ENCODE measurements at places on chromosomes 13 and 19.

- peak; percentile 64 for DNase-seq
These were observed 565.1 kb downstream of the LIG4 start for GRCh38 chr13:107650081-107650701.

DNA sequence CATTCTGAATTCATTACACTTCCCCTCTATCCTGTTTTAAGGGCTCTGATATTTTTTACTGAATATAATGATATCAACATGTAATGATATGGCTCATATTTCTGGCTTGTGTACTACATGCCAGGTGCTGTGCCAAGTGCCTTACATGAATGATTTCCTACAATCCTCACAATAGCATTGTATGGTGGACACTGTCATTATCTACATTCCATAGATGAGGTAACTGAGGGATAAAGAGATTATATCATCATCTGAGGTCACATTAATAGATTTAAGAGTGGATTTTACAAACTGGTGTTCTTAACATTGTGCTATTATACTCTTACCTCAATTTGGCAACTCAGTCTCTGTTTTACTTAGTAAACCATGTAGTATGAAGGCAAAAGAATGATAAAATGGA is 502.0 kb downstream of the LIG4 start:
- DNase-seq: no peak

GRCh38 chr19:906480-906879 is 6.5 kb downstream of the R3HDM4 start:
- DNase-seq: no peak

GRCh38 chr13:80054806-80055205 is 286.1 kb downstream of the SPRY2 start:
- no peak for DNase-seq

GRCh38 chr13:111881700-111882099 is 185.2 kb upstream of the SOX1 start:
- DNase-seq: no peak

- DNase-seq: peak; percentile 69
These were observed 11.3 kb upstream of the ZBTB7A start for GRCh38 chr19:4077800-4078684.

DNA sequence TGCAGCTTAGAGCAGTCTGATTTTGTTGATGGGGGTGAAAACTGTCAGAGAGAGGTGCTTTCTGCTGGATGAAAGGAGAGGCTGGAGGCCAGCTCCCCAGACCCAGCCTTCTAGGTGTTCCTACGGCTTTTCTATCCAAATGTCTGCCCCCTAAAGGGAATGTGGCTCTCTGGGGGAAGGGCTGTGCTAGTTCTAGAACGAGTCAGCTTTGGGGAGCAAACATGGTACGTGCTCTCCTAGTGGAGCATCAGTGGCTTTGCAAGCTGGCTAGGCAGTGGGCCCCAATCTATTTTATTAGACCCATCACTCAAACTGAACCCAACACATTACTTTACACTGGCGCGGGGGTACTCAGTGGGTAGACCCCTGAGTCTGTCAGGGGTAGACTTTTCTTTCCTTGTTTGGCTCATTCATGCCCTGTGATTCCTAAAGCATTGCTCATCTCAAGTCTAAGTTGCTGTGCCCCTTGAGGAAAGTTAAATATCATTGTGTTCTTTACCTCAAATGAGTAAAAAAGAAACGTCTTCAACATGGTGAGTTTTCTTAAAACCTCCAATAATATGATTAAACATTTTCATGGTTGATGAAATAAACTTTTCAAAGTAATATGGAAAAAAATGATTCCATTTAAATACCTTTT is 254.9 kb downstream of the DLEU7 start:
- DNase-seq: no peak

DNA sequence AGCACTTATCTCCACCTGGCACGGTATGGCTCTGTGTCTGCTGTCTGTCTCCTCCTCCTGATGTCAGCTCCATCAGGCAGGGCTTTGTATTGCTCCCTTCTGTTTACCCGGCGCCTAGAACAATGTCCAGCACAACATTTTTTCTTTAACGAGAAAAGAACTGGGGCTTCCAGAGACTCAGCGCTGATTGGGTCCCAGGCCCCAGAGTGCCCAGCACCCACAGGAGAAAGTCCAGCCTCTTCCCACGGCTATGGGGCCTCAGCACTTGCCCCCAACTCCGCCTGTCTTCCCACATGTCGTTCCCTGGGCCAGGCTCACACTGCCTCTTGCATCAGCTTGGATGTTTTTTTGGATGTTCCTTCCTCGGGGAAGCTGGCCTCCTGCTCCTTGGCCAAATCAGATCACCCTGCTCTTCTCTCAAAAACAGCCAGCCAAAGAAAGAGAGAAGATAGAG is 6.9 kb downstream of the MYPOP start:
- DNase-seq: no peak

GRCh38 chr13:82593239-82593638 is 1289.0 kb downstream of the SLITRK1 start:
- DNase-seq: no peak

- no peak for DNase-seq
These were observed 1680.9 kb downstream of the OLFM4 start for GRCh38 chr13:54709546-54709945.

GRCh38 chr13:99353836-99354235 is 46.6 kb upstream of the GPR183 start:
- DNase-seq: no peak

DNA sequence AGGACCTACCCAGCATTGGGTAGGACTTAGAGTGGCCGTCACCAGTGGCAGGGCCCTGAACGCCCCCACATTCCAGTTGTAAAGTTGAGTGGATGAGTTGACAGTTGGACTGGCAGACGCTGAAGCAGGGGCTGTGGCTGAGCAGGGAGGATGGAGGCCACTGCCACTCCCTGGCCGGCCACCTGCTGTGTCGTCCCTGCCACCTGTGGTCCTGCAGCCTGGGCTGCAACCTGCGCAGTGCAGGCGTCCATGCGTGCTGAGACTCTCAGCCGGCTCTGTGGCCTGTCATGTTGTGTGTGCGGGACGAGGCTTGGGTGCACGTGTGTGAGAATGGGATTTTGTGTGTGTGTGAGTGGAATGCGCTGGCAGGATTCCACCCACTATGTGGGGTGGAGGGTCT is 80.8 kb downstream of the SCGB2B2 start:
- DNase-seq: no peak

Data from right forelimb (tissue), 1 donor.